Fibroblast of lung (primary cell): ENCODE measurements at places on chromosomes 3 and 15.

GRCh38 chr3:30201715-30202114, 404.7 kb upstream of the TGFBR2 start:
- no peak for DNase-seq

DNA sequence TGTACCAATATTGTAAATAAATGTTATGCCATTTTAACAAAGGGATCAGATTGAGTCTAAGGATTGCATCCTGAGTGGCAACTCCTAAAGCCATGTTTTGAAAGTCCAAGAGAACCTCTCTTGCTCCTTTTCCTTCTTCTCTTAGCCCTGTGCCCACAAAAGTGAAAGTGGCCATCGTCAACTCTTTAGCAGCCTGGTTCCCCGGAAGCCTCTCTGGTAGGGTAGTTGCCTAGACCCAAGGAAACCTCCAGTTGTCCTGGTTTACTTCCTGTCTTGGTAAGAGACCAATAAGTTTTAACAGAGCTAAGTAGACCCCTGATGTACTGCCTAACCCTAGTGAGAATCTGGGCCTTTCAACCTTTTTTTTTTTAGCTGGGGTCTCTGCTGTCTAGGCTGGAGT, 10.2 kb upstream of the ITPKA start:
- no peak for DNase-seq

DNA sequence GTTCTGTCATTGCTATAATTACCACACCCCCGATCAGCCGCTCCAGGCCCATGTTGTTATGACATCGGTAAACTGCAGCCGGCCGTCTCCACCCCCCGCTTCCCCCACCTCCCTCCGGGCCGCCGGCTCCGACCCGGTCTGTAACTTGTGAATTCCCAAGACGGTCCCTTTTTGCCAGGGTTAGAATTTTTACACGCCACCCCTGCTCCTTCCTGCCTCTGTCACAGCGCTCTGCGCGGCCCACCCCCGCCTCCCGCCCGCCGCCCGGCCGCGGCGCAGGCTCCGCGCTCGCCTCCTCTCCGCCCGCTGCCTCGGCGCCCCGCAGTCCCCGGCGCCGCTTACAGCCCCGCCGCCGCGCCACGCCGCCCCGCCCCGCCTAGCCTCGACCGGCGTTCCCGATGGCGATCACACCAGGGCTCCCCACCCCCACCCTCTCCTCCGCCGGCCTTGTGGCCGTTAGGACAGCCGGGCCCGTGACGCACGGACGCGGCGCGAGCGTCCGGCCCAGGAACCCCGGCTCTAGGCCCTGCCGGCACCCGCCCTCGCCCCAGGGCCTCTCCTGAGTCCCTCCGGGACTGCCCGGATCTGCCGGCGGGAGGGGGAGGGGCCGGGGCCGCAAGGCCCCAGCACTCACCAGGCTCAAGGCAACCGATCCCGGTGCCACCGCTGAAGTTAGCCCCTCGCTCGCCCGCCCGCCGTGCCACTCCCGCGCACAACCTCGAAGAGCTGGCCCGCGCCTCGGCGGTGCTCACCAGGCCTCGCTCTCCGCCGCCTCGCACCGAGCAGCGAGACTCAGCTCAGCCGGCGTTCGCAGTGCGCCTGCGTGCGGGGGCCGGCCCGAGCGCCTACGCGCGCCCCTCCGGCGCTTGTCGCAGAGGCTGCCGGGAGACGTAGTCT, at the start of gene KPNA1:
Gene KPNA1 (minus strand): TSS at position 817 of the 897 bp plus-strand sequence. CDS start 18,374 bp downstream, outside the sequence.
- peak; percentile 88 for DNase-seq

DNA sequence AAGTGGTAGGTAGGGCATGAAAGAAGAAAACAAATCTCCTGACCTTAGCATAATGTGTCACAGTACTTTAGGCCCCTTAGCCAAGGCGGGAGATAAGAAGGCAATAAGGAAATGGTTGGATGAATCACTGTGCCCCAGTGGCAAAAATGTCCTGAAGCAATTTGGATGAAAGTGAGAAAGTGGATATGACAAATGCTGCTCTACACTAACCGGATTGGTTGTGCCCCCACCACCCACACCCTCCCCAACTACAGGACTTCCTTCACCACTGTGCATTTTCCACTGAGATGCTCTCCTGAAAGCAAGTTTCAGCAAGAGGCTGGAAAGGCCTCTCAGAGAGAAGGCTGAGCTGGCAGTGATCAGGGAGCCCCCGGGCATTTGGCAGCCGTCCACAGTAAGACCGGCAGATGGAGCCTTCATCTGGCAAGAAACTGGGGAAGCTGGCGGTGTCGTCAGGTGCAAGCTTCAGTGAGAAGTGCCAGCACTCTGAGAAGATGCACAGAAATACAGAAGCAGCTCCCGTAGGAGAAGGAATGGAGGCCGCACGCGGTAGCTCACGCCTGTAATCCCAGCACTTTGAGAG, 63.8 kb downstream of the ATP1B3 start:
- DNase-seq = peak; percentile 80

GRCh38 chr15:85649372-85649771, 145.4 kb downstream of the KLHL25 start:
- DNase-seq = peak; percentile 79

DNA sequence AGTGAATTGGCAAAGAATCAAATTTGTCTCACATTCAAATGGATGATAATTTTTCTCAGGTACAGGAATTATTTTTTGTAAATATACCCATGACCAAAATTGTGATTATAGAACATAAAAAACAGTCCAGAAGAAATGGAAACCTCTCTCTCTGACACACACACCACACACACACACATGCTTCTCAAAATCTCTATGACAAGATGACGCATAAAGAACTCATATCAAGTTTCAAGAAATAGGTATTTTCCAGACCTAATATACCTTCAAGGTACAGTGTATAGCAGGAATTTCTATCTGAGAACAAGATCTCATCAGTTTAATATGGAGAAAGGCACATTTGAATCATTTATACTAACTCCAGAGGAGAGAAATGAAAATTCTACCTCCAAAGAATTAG, 1069.1 kb upstream of the ALCAM start:
- DNase-seq = no peak

DNA sequence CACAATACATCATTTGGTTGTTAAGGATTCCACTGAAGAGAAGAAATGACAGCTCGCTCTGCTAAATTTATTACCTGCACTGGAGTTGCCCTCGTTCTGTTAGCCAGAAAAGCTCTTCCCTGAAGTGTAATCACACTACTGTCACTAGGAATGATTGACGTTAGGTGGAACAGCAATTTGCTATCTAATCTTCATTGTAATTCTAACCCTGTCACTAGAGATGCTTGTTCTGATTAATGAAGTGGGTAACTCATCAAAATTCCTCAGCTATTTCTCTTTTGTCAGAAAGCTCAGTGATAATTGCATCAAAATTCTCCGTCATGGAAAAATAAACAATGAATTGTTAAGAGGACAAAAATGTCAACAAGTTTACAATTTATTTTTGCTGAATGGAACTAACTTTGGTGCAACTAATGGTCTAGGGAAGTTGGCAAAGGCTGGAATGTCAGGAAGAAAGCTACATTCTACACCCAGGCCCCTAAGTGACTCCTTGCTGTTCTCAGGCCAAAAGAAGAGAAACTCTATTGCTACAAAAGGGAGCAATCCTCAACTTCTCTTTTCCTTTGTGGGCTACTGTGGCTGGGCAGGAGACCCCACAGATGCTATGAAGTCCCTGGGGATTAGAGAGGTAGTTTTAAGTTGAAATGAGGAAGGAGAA, 34.1 kb downstream of the CCDC191 start:
- peak; percentile 16 for DNase-seq

DNA sequence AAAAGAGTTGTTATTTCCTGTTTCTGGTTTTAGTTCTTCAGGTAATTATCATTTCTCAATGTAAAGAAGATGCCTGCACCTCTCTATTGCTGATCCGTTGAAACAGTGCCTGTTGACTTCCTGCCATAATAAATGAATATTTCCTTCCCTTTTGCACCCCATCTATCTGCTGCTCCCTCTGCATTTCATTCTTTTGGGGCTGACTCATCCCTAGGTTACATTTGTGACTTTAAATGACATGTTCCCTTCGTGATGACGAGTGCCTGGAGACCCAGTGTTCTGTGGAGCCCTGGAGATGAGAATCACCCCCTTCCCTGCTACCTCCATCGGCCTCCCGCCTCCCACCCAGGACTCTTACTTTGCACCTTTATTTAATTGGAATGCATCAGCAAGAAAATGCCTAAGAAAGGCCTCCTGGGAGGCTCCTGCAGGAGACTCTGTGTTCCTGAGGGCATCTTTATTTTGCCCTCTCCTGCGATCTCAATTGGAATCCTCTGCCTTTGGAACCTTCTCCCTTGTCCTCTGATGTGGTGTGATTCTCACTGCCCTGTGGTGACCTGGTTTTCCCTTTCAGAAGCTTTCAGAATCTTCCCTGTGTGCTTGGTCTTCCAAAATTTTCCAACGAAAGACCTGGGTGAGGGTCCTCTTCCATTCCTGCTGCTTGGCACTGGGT, 13.7 kb downstream of the LRRK1 start:
- no peak for DNase-seq

- peak; percentile 66 for DNase-seq
These were observed 960 bp upstream of the KLF13 start for GRCh38 chr15:31325595-31326155.

DNA sequence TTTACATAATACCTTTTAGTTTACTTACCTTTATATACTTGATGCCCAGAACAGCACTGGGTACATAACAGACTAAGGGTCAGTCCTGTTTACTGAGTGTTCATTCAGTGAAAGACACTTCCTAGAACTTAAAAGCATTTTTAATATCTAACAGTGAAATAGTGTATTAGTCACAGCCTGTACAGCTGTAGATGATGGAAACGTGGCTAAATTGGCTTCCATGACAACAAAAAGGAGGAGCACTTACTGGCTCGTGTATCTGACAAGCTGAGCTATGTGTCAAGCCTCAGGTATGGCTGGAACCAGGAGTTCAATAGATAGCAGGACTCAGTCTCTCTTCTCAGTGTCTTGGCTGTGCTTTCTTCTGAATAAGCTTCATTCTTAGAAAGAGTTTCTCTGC, 40.2 kb downstream of the CMTM8 start:
- DNase-seq = peak; percentile 22

- peak; percentile 13 for DNase-seq
These were observed 37.7 kb upstream of the GNB5 start for GRCh38 chr15:52228921-52229320.

DNA sequence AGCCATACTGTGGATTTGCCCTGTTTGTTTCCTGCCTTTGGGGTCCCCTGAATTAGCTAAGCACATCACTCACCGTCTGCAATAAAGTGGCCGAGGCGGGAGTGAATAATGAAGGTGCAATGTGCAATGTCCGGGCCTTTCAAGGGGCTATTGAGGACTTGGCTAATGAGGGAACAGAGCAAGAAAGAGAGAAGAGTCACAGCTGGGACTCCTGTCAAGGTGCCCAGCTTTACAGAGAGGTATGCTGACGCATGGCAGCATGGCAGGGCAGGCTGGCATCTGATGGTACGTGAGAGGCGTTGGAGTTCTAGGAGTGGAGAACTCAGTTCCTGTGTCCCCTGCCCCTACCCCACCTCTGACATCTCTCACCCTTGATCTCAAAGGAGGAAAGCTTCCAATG, 13.8 kb upstream of the ATP2B2 start:
- peak; percentile 36 for DNase-seq

DNA sequence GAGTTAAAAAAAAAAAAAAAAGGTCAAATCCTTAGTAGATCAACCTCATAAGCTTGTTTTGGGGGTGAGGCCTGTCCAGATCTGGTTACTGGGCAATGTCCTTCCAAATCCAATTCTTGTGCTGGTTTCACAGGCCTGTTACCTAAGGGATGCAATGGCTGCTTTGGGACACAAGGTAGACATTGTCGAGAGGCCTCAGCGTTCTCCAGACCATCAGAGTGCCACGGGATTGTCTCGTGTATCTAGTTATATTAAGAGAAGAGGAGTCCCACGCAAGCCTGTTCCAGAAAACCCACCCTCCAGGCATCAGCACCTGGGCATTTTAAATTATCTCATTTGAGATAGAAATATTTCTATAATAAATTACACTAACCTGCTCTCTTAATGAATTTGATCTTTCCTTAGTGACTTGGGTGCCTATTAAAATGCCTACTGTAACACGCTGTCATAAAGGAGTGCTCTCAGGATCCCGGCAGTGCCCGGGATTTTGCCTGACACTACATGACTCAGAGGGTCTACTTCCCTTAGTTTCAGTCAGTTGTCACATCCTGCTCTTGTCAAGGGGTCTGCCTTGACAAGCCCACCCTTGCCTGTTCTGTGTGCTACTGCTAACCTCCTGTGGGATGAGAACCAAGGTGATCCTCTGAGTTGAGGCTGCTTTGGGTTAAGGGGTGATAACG, 116.0 kb downstream of the LIPC start:
- DNase-seq = no peak

DNA sequence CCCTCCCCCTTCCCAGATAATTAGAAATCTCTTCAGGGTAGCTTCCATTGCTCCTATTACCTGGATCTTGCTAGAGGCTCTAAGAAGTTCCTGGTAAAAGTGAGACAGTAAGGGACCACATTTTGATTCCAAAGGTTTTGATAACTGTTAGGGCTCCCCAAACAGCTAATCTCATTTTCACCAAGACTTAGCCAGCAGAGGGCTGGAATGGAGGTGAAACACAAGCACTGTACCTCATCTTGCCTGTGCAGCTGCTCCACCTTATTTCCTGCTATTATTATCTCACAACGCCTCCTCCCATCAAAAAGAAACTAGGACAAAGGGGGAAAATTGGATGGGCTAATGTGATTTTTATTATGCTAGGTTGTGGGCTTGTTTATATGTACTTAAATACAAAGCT, 7.3 kb downstream of the SETD5 start:
- no peak for DNase-seq

DNA sequence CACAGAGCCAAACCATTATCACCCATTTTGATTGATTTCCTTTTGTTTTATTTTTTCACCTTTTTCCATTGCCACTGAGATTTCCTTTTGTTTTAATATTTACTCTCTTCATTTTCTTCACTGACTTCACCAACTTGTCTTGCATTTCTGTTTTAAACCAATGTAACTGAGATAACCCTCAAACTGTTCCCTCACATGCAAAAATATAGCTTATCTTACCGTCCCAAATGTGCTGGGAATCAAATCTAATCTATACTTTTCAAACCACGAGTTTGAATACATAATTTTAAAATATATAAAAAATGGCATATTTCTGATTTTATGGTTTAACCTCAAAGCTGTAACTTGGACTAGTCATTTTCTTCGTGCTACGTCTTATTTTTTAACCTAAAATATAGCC, 143.8 kb downstream of the PLD1 start:
- DNase-seq = no peak

GRCh38 chr3:65888980-65889706, 149.6 kb downstream of the MAGI1 start:
- DNase-seq = peak; percentile 96

GRCh38 chr15:69737916-69738315, 285.3 kb downstream of the RPLP1 start:
- DNase-seq = no peak

GRCh38 chr15:84731774-84732173, 15.8 kb upstream of the SEC11A start:
- peak; percentile 86 for DNase-seq

- no peak for DNase-seq
These were observed 7.3 kb downstream of the TMCO5A start for GRCh38 chr15:37941779-37942178.
